ENCODE measurements at places on chromosomes 12 and 14.

GRCh38 chr14:101819251-101819990 lies 57.9 kb downstream of the PPP2R5C start:
- no peak for DNase-seq

DNA sequence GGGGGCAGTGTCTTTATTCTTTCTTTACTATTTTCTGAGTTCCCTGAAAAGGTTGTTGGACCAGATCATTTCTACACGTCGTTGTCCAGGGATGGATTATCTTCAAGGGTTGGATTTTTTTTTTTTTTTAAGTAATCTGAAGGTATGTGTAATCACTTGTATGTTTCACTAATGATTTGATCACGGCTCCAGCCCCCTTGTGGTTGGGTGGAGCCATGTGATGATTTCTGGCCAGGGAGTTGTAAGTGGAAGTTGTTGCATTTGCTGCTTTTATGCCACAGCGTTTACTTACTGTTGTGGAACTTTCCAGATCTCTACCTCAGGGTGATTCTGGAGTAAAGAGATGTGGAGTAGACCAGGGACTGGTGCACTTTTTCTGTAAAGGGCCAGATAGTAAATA lies 390.3 kb downstream of the AACS start:
- DNase-seq = no peak

DNA sequence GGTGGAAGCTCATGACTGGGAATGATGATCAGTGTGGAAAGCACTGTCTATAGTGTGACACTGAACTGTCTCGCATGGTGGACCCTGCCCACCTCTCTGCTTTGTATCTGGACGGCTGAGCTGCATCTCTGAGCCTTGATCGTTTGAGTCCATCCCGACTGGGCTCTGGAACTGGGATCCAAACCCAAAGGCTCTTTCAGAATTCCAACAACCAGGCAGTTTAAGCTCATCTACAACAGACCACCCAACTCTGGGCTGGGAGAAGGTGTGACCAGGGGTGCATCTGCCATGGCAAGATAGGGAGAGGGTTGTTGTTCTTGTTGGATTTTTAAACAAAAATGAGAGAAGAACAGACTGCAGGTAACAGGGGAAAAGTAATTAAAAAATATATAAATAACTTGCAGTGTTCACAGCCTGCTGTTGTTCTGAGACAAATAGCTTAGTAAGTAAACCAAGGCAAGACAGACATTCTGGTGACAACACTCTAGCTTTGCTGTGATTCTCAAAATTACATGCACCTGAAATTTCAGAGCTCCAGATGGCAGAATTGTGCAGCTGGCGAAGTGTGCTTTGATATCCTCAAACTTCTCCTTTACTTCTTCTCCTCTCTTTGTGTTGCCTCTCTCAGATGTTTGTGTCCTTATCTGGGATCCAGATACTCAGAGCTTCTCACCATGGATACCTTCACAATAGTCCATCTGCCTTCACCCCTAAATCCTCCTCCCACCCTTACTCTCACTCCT lies 209.6 kb downstream of the EMP1 start:
- DNase-seq = no peak

- DNase-seq = no peak
These were observed 2.3 kb upstream of the ZNF705A start for GRCh38 chr12:8154526-8154925.

GRCh38 chr14:103100281-103101121 lies 6.0 kb downstream of the EXOC3L4 start:
- DNase-seq = no peak

DNA sequence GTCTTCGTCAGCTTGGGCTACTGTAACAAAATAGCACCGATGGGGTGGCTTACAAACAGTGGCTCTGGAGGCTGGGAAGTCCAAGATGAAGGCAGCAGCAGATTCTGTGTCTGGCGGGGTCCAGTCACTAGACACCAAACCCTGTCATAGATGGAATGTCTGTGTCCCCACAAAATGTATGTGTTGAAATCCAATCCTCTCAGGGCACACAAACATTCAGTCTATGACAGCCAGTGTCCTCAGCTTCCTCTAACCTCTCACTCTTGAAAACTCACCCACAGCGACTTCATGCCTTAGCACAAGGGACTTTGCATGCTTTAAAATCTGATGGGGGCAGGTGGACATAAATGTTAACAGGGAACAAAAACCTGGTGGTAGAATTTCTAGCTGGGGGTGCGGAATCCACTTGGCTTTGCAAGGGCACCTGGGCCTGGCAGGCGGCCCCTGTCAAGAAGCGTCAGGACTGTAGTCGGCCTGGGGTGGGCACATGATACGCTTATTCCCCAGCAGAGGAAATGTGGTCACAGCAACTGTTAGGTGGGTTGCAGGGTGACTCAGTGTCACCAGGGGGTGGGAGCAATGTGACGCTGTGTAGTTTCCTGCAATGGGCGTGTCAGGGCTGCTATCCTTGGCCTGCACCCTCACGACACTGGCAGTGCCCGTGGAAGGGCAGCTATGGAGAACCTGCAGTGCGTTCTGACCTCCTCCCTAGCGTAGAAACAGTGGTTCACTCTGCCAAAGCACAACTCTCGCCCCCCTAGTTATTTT lies 17.7 kb downstream of the RIN3 start:
- no peak for DNase-seq

- DNase-seq = no peak
These were observed 24.3 kb downstream of the MOAP1 start for GRCh38 chr14:93160353-93160801.

- peak; percentile 98 for DNase-seq
These were observed 37.9 kb upstream of the PLEKHG6 start for GRCh38 chr12:6272300-6273204.

GRCh38 chr14:101409006-101409543 lies 152.2 kb upstream of the DIO3 start:
- no peak for DNase-seq

DNA sequence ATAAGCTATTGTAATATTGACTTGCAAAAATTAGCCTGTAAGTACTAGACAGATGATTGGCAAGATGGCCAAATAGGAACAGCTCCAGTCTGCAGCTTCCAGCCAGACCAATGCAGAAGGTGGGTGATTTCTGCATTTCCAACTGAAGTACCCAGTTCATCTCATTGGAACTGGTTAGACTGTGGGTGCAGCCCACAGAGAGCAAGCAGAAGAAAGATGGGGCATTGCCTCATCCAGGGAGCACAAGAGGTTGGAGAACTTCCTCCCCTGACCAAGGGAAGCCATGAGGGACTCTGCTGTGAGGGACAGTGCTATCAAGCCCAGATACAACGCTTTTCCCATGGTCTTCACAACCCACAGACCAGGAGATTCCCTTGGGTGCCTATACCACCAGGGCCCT lies 16.0 kb upstream of the SPATA7 start:
- no peak for DNase-seq

GRCh38 chr14:73785336-73785833 lies 66.2 kb upstream of the PTGR2 start:
- peak; percentile 49 for DNase-seq

DNA sequence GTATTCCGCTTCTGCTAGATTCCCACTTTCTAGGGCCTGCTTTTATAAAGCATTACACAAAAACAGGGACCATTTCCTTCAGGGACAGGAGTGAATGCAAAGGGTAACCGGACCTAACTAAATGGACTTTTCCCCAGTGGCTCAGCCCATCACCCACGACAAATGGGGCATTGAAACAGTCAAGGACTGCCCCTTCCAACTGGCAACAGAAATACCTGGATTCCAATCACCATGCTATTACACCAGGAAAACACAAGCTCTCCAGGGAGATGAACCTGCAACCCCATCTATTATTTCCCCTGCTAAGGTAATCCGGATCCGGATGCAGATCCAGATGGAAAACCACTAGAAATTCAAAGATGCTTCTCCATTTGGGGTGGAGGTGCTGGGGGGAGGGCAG lies 1.0 kb downstream of the MPHOSPH9 start:
- no peak for DNase-seq

- peak; percentile 92 for DNase-seq
These were observed 75.3 kb downstream of the AACS start for GRCh38 chr12:125140279-125141209.

- DNase-seq = peak; percentile 27
These were observed at the start of gene FLVCR2 for GRCh38 chr14:75578102-75578785. TSS of gene FLVCR2 (plus strand) at chr14:75578620. CDS start at chr14:75578973, 353 bp downstream.

DNA sequence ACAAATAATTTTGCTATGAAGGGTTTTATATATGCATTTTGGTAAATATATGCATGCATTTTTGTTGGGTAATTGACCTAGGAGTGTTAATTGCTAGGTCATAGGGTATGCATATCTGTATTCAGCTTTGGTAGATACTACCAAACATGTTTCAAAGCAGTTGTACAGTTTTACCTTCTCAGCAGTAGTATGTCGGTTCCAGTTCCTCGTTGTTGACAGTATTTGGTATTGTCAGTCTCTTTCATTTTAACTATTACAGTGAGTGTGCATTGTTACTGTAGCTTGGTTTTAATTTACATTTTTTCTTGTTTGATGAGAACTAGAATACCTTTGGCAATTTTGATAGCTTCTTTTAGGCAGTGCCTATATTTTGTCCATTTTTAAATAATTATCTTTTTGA lies 98.9 kb downstream of the ARID2 start:
- DNase-seq = no peak

DNA sequence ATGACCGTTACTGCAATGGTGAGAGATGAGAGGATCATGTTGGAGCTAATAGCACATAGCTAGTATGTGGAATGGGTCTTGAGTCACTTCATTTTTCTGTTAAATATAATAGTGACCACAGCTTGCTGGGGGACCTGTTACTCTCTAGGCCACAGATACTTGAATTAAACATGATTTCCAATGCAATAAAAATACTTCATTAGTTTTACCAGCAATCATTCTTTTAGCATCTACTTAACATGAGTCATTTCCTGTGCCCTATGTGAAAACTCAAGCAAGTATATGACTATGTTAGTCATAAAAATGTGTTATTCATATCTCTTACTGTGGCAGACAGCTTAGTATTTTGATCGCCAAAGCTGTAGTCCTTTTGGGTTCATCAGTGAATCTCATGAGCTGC lies 798.8 kb downstream of the SLC16A7 start:
- peak; percentile 88 for DNase-seq

- DNase-seq = no peak
These were observed 22.0 kb upstream of the YARS2 start for GRCh38 chr12:32777691-32778175.

DNA sequence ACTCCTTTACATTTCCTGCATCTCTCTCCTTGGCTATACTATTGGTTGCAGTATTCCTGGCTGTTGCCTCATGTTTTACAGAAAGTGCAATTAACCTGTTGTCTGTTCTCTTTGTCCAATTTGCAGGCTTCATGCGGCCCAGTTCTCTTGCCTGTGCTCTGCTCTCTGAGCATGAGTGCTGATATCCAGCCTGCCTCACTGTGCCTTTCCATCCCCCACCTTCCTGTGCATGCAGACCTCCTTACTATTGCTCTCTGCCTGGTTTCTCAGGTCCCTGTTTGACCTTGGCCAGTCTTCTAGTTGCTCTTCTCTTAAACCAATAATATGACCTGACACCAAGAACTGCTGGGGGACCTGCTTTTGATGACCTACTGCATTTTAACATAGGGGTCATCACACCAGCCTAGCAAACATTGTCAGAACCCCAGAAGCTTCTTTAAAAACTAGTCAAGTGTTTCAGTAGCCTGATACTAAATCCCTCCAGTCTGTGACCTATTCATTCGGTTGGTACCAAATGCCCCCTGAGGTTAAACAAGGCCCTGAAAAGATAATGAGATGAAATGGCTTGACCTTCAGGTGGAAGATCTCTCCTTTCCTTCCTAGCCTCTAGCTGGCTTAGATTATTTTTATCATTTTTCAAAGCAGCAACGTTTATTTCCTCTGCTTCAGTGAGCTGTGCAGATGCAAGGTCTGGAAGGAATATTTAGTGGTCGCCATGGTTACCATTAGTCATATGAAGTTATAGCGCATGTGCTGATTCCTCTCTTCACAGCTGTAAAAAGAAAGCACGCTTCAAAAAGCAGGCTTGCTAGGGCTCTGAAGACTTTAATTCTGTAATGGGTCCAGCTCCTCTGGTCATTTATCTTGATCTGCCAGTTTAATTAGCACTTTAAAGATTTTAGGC lies 216.5 kb downstream of the PHLDA1 start:
- peak; percentile 90 for DNase-seq

DNA sequence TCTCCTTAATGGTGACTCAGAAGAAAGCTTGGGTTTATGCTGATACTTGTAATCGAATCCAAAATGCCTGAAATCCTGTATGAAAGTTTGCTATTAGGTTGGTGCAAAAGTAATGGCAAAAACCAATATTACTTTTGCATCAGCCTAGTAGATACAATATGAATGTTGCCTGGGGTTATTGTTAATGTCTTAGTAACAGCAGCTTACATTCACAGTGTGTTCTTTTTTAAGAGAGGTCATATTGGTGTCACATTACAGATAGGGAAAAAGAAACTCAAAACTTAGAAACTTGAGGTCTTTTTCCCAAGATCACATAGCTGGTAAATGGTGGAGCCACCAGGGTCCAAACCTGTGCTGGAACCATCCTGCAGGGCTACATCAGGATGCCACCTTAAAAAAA lies 25.2 kb downstream of the SRGAP1 start:
- no peak for DNase-seq

DNA sequence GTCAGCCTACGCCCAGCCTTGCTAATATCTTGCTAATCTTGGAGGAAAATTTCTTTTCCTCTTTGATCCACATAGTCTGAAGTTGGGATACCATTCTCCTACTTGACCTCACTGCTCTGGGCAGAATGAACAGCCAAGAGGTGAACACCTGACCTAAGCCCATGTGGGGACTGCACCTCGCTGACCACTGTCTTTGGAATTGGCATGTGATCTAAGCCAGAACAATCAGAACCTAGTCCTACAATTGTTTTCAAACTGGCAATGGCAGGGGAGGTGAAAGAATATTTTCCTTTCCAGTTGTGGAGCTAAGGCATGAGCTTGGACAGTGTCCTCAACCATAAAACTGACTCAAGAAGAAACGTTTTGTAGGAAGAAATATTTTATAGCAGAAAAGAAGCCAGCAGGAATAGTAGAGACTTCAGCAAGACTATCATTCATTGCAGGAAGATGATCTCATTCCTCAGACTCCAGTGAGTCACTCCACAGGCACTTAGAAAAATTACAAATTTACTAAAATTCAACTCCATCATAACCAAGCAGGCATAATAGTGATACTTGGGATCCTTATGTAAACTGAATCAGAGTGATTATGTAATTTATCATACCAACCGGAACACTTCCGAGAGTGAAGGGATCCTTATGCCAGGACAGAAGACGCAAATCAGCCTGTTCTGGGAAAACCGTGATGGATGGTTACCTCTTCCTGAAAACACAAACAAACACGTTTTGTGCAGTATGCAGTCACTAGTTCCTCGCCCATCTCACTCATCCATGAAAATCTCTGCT lies 14.7 kb downstream of the PTPRO start:
- DNase-seq = peak; percentile 71

DNA sequence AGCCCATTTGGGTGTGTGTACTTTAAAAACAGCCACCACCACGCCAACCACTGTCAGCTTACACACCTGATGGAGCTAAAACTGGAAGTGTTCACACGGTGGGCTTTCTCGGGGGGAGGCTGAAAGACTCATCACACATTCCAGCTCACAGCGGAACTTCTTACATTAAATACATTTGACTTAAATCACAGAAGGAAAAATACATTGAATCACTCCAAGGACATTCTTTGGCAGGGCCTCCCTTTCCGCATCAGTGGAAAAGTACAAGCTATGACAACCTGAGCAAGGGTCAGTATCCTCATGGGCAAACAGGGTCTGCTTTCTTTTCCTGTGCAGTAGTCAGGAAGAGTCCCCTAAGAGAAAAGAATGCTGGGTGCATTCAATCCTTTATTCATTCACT lies 31.0 kb upstream of the TC2N start:
- no peak for DNase-seq
